Fibroblast of skin of left quadriceps (primary cell): ENCODE measurements at places on chromosomes 7 and 10.
A peak's percentile ranks its signal among the peaks of the same experiment; 100 is the strongest.

DNA sequence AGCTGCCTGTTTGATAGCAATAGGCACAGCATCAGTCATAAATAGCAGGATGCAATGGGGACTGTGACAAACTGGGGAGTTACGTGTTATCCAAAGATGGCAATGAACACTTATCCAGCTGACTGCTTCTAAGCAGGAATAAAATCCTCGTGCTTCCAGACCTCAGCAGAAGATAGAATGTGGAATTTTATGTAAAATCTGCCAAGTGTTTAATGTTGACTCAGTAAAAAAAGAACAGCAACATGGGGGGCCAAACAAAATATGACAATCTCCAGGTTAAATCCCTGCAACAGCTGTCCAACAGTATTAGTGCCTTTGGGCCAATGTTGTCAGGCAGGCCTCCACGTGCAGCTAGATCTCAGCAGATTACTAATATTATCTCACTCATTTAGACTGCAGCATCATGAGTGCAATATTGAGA is 127.3 kb downstream of the SEMA3C start:
- DNase-seq = no peak

DNA sequence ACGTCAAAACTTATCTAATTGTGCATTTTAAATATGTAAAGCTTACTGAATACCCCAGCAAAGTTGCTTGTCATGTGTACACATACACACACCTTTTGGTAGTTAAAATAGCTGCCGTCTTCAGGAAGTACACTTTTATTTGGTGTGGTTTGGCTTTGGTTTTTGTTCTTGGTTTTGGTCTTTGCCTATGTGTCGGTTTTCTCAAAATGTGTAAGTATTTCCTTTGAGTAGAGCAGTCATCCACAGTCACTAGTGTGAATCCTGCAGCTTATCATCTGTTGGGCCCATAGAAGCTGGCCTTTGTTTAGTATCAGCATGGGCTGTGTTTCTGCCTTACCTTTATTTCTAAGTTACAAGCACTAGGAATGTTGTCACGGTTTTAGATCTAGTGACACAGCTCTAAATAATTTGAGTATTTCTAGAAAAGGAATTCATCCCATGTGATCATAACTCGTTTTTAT is 35.3 kb downstream of the NET1 start:
- no peak for DNase-seq

DNA sequence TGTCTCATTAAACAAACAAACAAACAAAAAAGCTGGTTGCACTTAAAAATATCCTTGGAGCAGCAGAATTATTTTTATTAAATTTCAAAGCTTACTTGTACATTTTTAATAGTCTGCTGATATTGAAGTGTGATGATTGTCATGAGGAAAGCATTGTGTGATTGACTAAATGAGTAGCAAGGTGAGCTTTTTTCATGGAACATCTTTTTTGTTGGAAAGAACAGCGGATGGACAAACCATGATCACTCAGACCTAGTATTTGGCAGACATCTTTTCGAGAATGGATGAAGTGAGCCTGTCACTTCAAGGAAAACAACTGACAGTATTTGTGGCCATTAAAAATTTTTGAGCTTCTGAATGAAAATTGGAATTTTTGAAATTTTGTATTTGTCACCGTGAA is 5.7 kb upstream of the CALML3 start:
- DNase-seq = no peak

- DNase-seq = no peak
Observed at GRCh38 chr7:98998821-98999725, 120.7 kb downstream of the TRRAP start.

- no peak for DNase-seq
Observed at GRCh38 chr7:120865191-120865981, 7.4 kb upstream of the TSPAN12 start.

DNA sequence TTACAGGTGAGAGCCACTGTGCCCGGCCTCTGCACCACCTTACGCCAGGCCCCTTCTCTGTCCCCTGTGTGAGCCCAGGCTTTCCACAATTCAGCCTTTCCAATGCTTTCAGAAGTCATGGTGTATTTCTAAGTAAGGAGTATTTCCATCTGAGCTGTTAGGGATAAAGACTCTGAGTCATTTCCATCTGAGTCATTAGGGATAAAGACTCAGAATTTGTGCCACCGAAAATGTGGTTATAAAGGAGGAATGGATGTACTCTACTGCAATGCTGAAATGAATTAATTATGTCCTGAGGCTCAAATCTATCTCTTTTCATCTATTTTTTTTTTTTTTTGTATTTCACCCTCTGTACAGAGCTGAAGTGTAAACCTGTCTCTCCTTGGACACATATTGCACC is 84.0 kb downstream of the GATA3 start:
- peak; percentile 10 for DNase-seq

GRCh38 chr7:77235276-77235675 is 35.7 kb upstream of the FGL2 start:
- DNase-seq = no peak

- DNase-seq = no peak
Observed at GRCh38 chr10:98261436-98262277, 6.3 kb downstream of the LOXL4 start.

- DNase-seq = no peak
Observed at GRCh38 chr10:78512205-78512550, 478.5 kb downstream of the RPS24 start.

DNA sequence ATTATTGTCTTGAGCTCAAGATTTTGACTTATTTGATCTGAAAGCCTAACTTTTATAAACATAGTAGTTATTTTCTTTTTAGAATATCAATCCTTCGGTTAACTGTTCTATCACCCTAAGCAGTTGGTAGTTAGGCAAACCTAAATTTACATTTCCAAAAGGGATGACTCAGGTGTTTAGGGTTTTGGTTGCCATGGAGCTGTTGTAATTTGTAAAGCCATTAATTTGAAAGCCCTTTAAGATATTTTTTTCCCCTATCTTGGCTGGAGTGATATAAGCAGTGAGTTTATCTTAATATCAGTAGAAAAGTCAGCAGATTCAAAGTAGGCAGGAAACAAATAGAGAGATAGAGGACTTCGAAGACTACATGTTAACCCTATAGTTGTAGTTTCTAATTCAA is 1472.6 kb upstream of the CELF2 start:
- DNase-seq = no peak

DNA sequence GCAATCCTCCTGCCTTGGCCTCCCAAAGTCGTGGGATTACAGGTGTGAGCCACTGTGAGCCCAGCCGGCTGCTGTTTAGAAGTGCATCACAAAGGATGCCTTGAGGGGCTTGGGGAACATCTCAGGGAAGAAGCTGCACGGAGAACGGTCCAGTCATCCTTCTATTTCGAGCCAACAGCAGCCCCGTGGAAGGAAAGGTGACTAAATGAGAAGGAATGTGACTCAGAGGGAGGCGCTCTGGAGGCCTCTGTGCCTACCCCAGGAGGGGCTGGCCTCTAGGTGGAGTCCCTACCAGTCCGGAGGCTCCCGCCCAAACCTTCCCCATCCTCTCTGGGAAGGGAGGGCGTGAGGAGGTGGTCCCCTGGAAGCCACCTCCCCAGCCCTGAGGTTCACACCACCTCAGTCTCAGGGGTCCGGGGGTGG is 76.2 kb downstream of the CTBP2 start:
- peak; percentile 81 for DNase-seq

- no peak for DNase-seq
Observed at GRCh38 chr10:71252220-71252619, 39.9 kb downstream of the UNC5B start.

DNA sequence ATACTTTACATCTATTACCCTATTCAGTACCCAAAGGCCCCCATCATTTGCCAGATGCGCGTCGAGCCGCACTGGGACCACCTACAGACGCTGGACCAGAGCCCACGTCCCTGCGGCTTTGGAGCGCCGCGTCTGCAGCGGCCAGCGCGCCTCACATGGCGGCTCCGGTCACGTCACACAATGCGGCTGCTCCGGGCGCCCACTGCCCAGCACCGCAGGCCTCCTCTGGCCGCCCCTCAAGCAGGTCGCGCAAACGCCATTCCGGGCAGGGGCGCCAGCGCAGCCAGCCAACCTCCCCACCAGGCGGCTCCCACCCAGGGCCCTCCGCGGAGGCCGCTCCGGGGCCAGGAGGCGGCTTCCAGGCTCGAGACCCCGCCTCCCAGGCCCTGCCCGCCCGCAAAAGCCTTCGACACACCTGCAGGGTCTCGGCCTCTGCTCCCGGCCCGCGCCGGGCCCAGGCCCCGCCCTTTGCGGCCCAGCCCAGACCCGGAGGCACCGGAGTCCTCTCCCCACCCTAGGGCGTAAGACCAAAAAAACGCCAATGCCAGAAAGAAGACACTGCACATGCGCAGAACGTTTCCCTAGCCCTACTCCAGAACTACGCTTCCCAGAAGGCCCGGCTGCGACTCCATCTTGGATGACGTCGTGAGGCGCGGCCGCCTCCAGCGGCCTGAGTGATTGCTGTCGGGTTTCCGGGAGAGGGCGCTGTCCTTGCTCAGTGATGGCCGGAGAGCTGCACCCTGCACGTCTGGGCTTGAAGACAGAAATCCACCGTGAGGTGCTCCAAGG is at the start of gene ZNF25:
Gene ZNF25 (minus strand): TSS at position 557 of the 789 bp plus-strand sequence. CDS start 4,925 bp downstream, outside the sequence.
- DNase-seq = peak; percentile 96

DNA sequence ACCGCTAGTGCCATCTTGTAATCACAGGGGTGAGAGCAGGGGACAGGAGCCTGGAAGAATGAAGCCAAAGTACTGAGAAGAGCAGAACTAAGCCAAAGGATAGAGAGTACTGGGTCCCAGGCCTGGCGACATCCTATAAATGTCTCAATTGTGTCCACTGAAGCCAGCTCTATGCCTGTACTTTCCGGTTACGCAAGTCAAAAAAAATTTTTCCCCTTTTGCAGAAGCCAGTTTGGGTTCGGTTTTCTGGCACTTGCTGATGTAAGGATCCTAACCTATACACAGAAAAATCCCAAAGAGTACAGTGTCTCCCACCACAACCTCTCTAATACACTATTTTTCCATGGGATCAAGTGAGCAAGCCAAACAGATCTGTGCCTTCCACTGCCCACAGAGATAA is 61.1 kb downstream of the PLXNA4 start:
- no peak for DNase-seq

GRCh38 chr7:86050918-86051317 is 592.8 kb upstream of the GRM3 start:
- DNase-seq = no peak

DNA sequence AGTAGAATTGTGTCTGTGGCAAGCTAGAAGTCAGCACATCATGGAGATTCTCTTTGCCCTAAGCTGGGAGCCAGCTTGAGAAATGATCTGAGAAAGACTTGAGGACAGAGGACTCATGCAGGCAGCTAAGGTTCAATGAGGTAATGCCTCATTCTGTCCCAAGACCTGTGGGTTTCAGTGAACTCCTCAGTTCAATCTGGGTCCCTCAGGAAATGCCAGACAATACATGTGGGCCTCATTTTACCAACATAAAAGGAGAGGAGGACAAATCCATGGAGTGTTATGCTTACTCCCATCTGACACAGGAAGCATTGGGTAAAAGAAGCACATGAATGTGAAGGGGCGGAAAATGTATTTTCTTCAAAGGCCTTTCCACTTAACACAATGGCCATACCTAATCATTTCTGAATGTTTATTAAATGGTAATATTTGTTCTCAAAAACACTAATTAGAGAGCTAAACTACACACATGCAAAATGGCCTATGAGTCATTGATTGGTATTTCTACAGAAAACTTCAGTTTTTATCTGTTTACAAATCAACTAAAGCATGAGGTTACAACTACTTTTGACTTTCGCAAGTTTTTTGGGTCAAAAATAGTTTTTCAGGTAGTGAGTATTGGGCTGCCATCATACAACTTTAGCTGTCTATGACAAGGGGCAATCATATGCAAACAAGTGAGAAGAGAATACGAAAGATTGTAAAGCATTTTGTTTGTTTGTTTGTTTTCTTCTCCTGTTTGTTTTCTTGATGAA is 205.3 kb downstream of the CHRM2 start:
- no peak for DNase-seq

- no peak for DNase-seq
Observed at GRCh38 chr10:56880606-56881005, 519.5 kb upstream of the ZWINT start.
